ENCODE measurements at places on chromosomes 2 and 18. TPM values are rescaled to one million over a fixed set of nuclear protein-coding genes. Genes with fewer than 3 reads are reported as not detected.

EGR4 gene
- not detected for total RNA-seq

DNA sequence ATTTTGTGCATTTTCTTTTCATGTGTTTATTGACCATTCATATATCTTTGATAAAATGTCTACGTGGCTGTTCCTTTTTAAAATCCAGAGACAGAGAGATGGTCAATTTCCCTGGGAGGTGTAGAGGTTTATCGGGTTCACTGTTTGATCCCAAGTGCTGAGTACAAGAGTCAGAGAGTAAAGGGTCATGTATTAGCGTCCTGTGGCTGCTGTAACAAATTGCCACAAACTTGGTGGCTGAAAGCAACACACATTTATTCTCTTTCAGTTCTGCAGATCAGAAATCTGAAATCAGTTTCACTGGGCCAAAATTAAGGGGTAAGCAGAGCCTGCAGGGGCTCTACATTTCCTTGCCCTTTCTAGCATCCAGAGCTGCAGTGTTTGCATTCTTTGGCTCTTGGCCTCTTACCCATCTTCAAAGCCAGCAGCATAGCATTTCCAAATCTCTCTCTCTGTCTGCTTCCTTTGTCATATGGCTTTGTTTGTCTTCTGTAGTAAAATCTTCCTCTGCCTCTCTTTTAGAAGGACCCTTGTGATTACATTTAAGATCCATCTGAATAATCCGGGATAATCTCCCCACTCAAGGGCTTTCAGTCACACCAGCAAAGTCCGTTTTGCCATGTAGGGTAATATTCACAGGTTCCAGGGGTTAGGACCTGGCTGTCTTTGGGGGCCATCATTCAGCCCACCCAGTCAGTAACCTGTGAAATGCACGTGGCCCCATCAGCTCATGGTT, 49.9 kb downstream of the TMEM17 start:
- no peaks in the 10 kb centered on the region for H3K36me3 ChIP-seq
- H3K4me3 ChIP-seq, result no peak overlapping the region
- no peak for DNase-seq
- H3K27me3 ChIP-seq, result no peaks in the 10 kb centered on the region

REG3A gene
- not detected for total RNA-seq

DNA sequence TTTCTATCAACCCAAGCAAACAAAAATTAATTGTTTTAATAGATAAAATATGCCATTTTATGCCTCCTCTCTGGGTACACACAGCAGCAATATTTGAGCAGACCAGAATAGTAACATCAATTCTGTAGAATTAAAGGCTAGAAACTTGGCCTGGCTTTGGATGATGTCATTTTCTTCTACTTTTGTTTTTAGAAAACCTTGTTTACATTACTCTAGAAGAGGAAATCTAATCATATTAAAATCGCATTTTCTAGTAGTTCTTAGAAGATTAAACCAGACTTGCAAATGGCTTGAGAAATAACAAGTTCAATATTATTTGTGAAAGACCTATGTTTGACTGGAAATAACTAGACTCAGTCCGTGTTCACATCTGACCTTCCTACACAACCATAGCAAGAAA, 102.3 kb upstream of the RFX8 start:
- H3K27ac ChIP-seq, result no peak overlapping the region
- no peaks in the 10 kb centered on the region for H3K27me3 ChIP-seq
- peak; percentile 92 for DNase-seq
- H3K4me1 ChIP-seq, result peaks cover 19% of the 10 kb centered on the region

GRCh38 chr2:201891676-201892075, 85.3 kb downstream of the CDK15 start:
- no peak overlapping the region for H3K27ac ChIP-seq
- no peaks in the 10 kb centered on the region for H3K36me3 ChIP-seq
- H3K27me3 ChIP-seq, result no peaks in the 10 kb centered on the region

DNA sequence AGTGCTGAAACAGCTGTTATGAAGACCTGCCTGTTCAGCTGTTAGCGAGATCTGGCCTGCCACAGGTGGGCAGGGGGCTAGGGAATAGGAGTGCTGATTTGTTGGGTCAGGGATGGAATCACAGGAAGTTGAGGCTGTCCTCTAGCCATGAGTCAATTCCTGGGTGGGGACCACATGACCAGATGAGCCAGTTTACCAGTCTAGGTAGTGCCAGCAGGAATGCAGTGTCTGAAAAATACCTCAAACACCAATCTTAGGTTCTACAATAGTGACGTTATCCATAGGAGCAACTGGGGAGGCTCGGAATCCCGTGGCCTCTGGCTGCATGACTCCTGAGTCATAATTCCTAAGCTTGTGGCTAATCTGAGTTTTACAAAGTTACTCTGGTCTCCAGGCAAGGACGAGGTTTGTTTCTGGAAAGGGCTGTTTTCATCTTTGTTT, 44.9 kb downstream of the DYSF start:
- H3K4me1 ChIP-seq, result no peaks in the 10 kb centered on the region
- H3K36me3 ChIP-seq, result peaks cover 2% of the 10 kb centered on the region
- H3K27ac ChIP-seq, result no peak overlapping the region
- H3K4me3 ChIP-seq, result no peak overlapping the region
- DNase-seq, result no peak

- no peak overlapping the region for H3K27ac ChIP-seq
- no peaks in the 10 kb centered on the region for H3K36me3 ChIP-seq
- no peak for DNase-seq
- no peaks in the 10 kb centered on the region for H3K27me3 ChIP-seq
- peaks cover 3% of the 10 kb centered on the region for H3K4me1 ChIP-seq
Measured at GRCh38 chr18:49704334-49704733, 109.0 kb downstream of the ACAA2 start.

IAH1 gene
- 41.8 TPM for total RNA-seq

DNA sequence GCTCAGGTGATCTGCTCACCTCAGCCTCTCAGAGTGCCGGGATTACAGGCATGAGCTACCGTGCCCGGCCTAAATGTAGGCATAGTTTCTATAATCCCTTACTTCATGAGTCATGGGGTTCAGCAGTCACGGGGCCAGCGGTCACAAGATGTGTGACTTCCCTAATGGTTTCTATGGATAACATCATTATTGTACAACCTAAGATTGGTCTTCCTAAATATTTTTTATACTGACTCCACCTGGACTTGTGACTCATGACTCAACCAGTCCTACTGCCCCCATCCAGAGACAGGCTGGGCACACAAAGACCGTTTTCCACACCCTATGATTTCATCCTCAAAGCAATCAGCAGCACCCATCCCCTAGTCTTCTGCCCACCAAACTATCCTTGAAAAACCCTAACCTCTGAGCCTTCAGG, 15.9 kb downstream of the FAM210A start:
- no peaks in the 10 kb centered on the region for H3K4me1 ChIP-seq
- H3K4me3 ChIP-seq, result no peak overlapping the region
- no peak for DNase-seq
- no peaks in the 10 kb centered on the region for H3K36me3 ChIP-seq
- H3K27me3 ChIP-seq, result no peaks in the 10 kb centered on the region

SERPINB12 gene
- total RNA-seq, result not detected

CCDC141 gene
- 48.1 TPM for total RNA-seq

DNA sequence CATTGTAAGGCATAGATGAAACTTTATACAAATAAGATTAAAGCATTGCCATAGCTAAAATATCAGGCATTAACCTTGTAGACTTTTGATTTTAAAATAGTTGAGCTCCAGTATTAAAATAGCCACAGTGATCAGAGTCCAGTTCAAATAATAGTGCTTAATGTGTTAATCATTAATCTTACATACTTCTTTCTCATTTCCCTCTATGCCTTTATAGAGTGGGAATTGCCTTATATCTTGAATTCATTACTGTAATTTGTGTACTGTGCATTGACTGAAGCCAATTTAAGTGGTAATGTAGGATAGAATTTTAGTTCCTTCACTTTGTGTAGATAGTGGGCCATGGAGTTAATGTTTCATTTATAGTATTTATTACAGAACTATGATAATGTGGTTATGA, 549.2 kb upstream of the VWC2L start:
- H3K27ac ChIP-seq, result no peak overlapping the region
- H3K4me3 ChIP-seq, result no peak overlapping the region
- no peaks in the 10 kb centered on the region for H3K27me3 ChIP-seq
- no peaks in the 10 kb centered on the region for H3K4me1 ChIP-seq
- no peak for DNase-seq
- H3K36me3 ChIP-seq, result no peaks in the 10 kb centered on the region

- H3K4me3 ChIP-seq, result no peak overlapping the region
- peak; percentile 6 for DNase-seq
Measured at GRCh38 chr2:232013701-232014353, 52.3 kb downstream of the DIS3L2 start.

DNA sequence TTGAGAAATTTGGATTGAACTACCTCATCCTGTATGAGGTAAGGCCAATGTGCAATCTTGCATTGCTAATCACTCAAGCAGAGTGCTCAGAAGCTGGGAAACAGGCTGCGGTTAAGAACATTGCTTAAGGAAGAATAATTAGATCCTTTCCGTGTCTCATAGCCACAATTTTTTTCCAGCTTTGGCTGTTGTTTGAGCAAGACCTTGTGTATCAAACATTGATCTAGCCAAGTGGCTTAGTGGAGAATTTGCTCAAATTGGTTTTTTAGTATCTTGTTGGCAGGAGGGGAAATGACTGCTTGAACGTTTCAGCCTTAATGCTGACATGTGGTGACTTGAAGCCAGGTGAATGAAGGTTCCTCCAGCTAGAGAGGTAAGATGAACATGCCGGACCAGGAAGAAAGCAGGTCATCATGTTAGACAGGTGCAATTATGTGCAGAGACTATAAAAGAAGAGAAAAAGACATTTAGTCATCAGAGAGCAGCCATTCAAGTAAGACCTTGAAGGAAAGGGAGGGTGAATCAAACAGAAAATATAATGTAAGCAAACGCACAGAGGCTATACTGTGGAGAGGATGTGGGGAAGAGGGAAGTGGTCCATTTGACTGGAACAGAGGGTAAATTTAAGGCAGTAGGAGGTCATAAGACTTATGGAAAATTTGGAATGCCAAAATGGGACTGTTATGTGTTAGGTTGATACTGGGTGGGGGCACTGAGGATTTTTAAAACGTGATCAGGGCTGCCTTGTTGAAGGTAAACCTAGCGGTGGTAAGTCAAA, 98.9 kb upstream of the CYP1B1 start:
- DNase-seq, result no peak
- no peaks in the 10 kb centered on the region for H3K36me3 ChIP-seq
- H3K27me3 ChIP-seq, result no peaks in the 10 kb centered on the region
- H3K4me1 ChIP-seq, result peaks cover 9% of the 10 kb centered on the region
- H3K27ac ChIP-seq, result peak overlapping the region; percentile 35
- H3K4me3 ChIP-seq, result no peak overlapping the region

DNA sequence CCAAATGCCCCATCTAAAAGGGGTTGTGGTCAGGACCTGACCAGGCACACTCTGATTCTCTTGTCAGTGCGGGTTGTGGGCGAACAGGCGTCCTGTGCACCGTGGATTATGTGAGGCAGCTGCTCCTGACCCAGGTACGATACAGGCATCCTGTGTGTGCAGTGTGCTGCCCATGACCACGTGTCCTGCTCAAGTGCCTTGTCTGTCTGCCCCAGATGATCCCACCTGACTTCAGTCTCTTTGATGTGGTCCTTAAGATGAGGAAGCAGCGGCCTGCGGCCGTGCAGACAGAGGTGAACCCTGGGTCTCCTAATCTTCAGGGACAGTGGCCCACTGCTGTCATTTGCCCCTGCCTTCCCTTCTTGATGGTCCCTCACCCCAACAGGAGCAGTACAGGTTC, 14.6 kb downstream of the PTPN18 start:
- DNase-seq, result no peak
- no peak overlapping the region for H3K4me3 ChIP-seq

- no peak overlapping the region for H3K27ac ChIP-seq
- H3K4me3 ChIP-seq, result no peak overlapping the region
- no peaks in the 10 kb centered on the region for H3K36me3 ChIP-seq
- DNase-seq, result no peak
Measured at GRCh38 chr2:30406853-30407252, 40.2 kb upstream of the LCLAT1 start.
